ENCODE measurements at places on chromosomes 13 and 19. TPM values are rescaled to one million over a fixed set of nuclear protein-coding genes. Genes with fewer than 3 reads are reported as not detected.
A peak's percentile ranks its signal among the peaks of the same experiment; 100 is the strongest.

DNA sequence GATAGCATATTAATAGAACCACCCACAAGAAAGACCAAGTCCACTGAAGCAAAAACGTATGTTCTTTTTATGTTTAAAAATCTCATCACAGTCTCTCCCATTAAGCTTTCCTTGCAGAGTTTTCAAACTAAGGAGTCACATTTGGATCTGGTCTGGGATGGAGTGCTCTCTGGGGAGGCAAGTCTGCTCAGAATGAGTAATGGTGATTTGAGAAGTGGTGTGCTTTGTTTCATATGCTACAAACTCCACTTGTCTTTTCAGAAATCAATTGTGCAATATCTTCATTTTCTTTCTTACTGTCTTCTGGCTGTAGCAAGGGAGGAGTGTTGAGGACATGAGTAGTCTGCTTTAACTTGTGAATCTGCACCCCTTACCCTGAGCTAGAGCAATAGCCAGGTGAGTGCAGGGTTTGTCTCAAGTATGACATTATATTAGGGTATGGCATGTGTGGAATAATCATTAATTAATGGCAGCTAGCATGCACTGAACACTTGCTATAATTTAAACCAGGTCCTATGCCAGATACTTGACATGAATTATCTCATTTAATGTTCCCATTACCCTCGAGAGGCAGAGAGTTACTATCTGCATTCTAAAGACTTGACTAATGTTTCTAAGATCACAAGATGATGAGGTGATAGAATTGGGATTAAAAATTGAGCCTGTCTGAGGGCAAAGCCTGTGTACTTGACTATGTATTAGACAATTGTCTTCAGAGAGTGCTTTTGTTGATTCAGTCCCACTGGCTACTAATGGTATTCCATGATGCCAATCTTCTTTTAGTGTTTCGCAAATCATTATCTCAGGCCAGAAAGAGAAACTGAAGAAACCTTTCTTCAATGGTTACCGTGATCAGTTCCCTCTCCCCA is 171.8 kb downstream of the GPC6 start:
- H3K4me1 ChIP-seq: no peaks in the 10 kb centered on the region
- no peaks in the 10 kb centered on the region for H3K36me3 ChIP-seq
- no peak for DNase-seq
- H3K27ac ChIP-seq: no peak overlapping the region
- no peak overlapping the region for H3K4me3 ChIP-seq
- H3K27me3 ChIP-seq: no peaks in the 10 kb centered on the region

USF2 gene
- polyA plus RNA-seq: 10.4 TPM

GRCh38 chr13:86986448-86986847 is 684.7 kb upstream of the SLITRK5 start:
- no peak overlapping the region for H3K4me3 ChIP-seq
- no peaks in the 10 kb centered on the region for H3K4me1 ChIP-seq
- H3K36me3 ChIP-seq: no peaks in the 10 kb centered on the region
- no peak for DNase-seq

- no peaks in the 10 kb centered on the region for H3K36me3 ChIP-seq
- no peak overlapping the region for H3K4me3 ChIP-seq
- no peaks in the 10 kb centered on the region for H3K27me3 ChIP-seq
- H3K4me1 ChIP-seq: no peaks in the 10 kb centered on the region
These were observed 57.5 kb downstream of the RAB20 start for GRCh38 chr13:110503979-110504499.

- H3K36me3 ChIP-seq: no peaks in the 10 kb centered on the region
- H3K4me3 ChIP-seq: peak overlapping the region; percentile 94
- peak overlapping the region; percentile 96 for H3K27ac ChIP-seq
- peaks cover 6% of the 10 kb centered on the region for H3K27me3 ChIP-seq
- no peak for DNase-seq
These were observed 825 bp upstream of the YIF1B start for GRCh38 chr19:38316477-38317067.

DNA sequence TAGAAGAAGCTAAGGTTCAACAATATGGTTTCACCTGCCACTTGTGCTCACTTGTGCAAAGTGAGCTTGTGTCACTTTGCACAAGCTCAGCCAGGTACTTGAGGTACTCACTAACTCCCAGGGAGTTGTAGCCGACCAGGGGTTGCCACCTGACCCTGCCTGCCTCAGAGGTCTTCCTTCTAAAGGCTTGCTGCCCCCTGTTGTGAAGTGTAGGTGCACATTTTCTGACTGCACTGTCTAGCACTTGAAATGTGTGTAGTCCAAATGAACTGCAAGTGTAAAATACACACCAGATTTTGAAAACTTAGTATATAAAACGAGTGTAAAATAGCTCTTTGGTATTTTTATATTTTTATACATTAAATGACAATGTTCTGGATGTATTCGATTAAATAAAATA is 230.8 kb downstream of the DLEU7 start:
- no peak overlapping the region for H3K27ac ChIP-seq
- H3K4me3 ChIP-seq: no peak overlapping the region
- peaks cover 2% of the 10 kb centered on the region for H3K27me3 ChIP-seq
- no peaks in the 10 kb centered on the region for H3K4me1 ChIP-seq
- no peak for DNase-seq

CCDC61 gene
- 6.1 TPM for polyA plus RNA-seq

CLDN10 gene
- polyA plus RNA-seq: not detected

GRCh38 chr19:45173816-45174215 is 4.2 kb downstream of the TRAPPC6A start:
- peaks cover 4% of the 10 kb centered on the region for H3K36me3 ChIP-seq
- H3K4me1 ChIP-seq: peaks cover 62% of the 10 kb centered on the region
- DNase-seq: no peak
- peaks cover 6% of the 10 kb centered on the region for H3K27me3 ChIP-seq

DNA sequence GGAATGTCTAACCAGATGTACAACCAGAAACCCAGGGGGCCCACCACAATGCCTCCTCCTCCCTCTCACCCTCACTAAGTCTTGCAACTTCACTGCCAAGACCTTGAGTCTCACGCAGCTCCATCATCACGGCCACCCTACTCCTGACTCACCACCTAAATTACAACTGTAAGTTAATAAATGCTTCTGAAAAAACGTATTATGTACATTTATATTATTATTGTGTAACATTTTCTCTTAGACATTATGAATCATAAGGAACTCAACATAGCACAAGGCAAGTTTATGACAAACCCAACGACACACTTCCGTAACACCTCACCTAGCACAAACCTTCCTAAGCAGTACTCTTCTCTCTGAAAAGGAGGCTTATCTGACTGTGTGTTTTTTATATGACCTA is 20.7 kb downstream of the MIPEP start:
- peaks cover 6% of the 10 kb centered on the region for H3K4me1 ChIP-seq
- no peak overlapping the region for H3K4me3 ChIP-seq
- no peak overlapping the region for H3K27ac ChIP-seq

- no peaks in the 10 kb centered on the region for H3K36me3 ChIP-seq
- DNase-seq: no peak
- no peak overlapping the region for H3K4me3 ChIP-seq
- no peak overlapping the region for H3K27ac ChIP-seq
These were observed 74.1 kb upstream of the UQCRFS1 start for GRCh38 chr19:29287061-29287460.

DNA sequence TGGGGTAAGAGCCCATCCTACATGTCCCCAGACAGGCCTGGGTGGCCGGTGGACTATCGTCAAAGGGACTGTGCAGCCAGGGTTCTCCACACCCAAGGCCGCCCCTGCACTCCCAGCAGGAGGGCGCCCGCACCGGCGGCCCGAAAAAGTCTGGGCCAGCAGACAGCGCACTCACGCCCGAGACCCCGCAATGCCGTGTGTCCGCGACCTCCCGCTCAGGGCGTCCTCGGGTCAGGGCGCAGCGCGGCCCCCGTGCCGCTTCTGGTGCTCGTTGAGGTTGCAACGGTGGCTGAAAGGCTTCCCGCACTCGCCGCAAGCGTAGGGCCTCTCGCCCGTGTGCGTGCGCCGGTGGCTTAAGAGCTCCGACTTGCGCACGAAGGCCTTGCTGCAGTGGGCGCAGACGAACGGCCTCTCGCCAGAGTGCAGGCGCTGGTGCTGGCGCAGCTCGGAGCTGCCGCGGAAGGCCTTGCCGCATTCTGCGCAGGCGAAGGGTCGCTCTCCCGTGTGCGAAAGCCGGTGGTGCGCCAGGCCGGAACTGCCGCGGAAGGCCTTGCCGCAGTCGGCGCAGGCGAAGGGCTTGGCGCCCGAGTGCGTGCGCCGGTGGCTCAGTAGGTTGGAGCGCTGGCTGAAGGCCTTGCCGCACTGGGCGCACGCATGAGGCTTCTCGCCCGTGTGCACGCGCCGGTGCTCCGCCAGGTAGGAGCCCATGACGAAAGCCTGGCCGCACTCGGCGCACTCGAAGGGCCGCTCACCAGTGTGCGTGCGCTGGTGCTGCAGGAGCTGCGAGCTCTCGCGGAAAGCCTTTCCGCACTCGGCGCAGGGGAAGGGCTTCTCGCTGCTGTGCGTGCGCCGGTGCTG is 2.8 kb upstream of the A1BG start:
- H3K27ac ChIP-seq: no peak overlapping the region
- H3K4me1 ChIP-seq: no peaks in the 10 kb centered on the region
- H3K27me3 ChIP-seq: peaks cover 4% of the 10 kb centered on the region
- H3K4me3 ChIP-seq: peak overlapping the region; percentile 27

DNA sequence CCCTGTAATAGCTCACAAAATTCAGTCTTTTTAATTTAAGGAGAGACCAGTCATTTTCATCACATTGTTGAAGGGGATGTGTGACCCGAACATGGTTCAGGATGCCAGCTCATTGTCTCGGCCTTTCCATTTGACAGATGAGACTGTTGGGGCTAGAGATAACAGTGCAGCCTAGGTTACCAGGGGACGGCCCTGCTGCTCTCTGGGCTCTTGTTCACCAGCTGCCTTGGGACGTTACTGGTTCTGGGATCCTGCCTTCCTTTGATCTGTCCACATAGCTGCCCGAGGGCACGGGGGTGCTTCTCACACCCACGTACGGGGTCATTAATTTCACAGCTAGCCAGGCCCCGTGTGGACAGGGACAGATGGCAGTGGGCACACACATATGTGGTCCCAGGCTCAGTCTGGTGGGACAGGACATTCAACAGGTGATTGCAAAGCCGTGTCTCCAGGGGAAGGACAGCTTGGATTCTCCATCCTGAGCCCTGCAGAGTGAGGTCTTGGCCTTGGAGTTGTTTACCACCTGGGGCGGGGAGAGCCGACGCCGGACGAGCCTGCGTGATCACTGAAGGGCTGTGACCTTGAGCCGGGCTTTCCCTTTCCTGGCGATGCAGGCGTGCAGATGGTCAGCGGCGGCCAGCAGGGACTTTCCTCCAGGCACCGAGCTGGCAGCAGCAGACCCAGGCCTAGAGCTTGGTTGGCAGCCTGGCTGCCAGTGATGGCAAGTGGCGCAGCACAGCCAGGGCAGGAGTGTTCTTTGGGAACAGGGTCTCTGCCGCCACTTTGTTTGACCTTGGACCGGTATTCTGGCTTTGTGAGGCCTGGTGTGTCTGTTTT is 26.7 kb upstream of the NPAS1 start:
- H3K27ac ChIP-seq: no peak overlapping the region
- DNase-seq: no peak
- peaks cover 16% of the 10 kb centered on the region for H3K4me1 ChIP-seq
- no peak overlapping the region for H3K4me3 ChIP-seq
- peaks cover 3% of the 10 kb centered on the region for H3K27me3 ChIP-seq

IGLON5 gene
- not detected for polyA plus RNA-seq

DNA sequence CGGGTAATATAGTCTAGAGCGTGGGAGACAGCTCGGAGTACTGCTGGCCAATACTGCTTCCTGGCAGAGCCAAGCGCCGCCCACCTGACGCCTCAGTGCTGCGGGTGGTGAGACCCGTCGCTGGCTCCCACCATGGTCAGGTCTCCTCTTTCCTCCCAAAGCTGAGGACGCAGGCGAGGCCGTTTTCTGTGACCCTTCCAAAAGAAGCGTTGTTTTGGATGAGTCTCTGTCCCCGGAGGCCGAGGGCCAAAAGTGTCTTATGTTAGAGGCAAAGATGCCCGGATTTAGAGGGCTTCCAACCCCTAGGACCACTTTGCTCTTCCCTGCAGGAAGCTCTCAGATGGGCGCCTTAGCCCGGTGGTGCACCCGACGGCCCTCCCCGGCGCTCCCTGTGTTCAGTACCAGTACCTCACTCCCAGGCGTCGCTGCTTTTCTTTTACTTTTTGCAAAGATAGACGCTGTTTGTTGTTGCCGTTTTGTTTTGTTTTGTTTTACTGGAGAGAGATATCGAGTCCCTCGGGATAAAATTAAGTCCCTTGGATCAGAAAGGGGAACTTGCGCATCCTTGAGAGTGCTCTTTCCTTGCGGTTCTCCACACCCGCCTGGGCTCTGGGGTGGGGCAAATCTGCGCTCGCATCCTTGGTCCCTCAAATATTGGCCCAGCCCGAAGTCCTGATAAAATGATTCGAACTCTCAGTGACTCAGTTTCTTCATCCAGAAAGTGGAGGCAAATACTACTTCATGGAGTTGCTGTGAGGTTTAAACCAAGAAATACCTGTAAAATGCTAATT is 7.0 kb downstream of the PDX1 start:
- peak overlapping the region; percentile 27 for H3K4me3 ChIP-seq
- peaks cover 24% of the 10 kb centered on the region for H3K27me3 ChIP-seq
- no peak overlapping the region for H3K27ac ChIP-seq
- H3K36me3 ChIP-seq: no peaks in the 10 kb centered on the region

ERICH6B gene
- polyA plus RNA-seq: 0.50 TPM

JAK3 gene
- 43.5 TPM for polyA plus RNA-seq

- peak overlapping the region; percentile 77 for H3K27ac ChIP-seq
- peak overlapping the region; percentile 60 for H3K4me3 ChIP-seq
- no peaks in the 10 kb centered on the region for H3K36me3 ChIP-seq
- H3K4me1 ChIP-seq: peaks cover 45% of the 10 kb centered on the region
- H3K27me3 ChIP-seq: peaks cover 48% of the 10 kb centered on the region
These were observed 9.4 kb downstream of the FOSB start for GRCh38 chr19:45477186-45477585.

PROZ gene
- not detected for polyA plus RNA-seq

DNA sequence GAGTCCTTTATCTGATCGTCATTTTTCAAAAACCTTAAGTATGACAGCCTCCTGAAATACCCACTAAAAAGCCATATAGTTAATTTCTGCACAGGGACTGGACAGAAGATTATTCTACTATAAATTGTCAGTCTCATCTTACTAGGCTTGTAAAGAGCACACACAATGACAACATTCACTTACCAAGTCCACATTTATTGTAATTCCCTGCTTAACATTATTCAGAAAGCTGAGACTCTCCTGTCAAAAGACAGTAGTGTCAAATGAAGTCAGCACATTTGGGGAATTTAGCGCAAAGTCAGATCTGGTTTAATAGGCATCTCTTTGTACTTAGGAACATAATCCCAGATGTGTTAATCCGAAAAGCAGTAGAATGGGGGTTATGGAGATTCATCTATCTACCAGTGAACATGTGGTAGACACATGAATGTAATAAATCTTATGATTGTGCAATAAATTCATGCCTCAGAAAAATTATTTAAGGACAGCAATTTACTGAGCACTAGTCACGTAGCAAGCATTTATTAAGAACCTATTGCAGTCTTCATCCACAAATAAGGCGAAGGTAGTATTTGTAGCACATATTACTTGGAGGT is 224.6 kb upstream of the GPC6 start:
- no peak overlapping the region for H3K27ac ChIP-seq
- DNase-seq: no peak
- H3K4me3 ChIP-seq: no peak overlapping the region

THSD1 gene
- polyA plus RNA-seq: not detected

- no peaks in the 10 kb centered on the region for H3K36me3 ChIP-seq
- H3K4me1 ChIP-seq: no peaks in the 10 kb centered on the region
- peaks cover 4% of the 10 kb centered on the region for H3K27me3 ChIP-seq
- no peak for DNase-seq
- no peak overlapping the region for H3K4me3 ChIP-seq
- no peak overlapping the region for H3K27ac ChIP-seq
These were observed 7.4 kb downstream of the CAMSAP3 start for GRCh38 chr19:7602935-7603497.

GRCh38 chr19:35294859-35295791 is 3.2 kb downstream of the MAG start:
- H3K36me3 ChIP-seq: no peaks in the 10 kb centered on the region
- no peaks in the 10 kb centered on the region for H3K4me1 ChIP-seq
- no peak for DNase-seq
- H3K27me3 ChIP-seq: no peaks in the 10 kb centered on the region
- H3K4me3 ChIP-seq: no peak overlapping the region
- no peak overlapping the region for H3K27ac ChIP-seq
